ENCODE measurements at places on chromosomes 16 and 17. TPM values are rescaled to one million over a fixed set of nuclear protein-coding genes. Genes with fewer than 3 reads are reported as not detected.
A peak's percentile ranks its signal among the peaks of the same experiment; 100 is the strongest.

The KCNAB3 gene
- total RNA-seq, result 0.37 TPM

The CES3 gene
- 1.5 TPM for total RNA-seq

The MPP3 gene
- 6.3 TPM for total RNA-seq

The DPEP3 gene
- total RNA-seq, result not detected

The TIGD7 gene
- 2.8 TPM for total RNA-seq

The AGRP gene
- total RNA-seq, result not detected

The AKAP10 gene
- 31.8 TPM for total RNA-seq

The MSLN gene
- not detected for total RNA-seq

The TBC1D26 gene
- total RNA-seq, result not detected

The C1QTNF8 gene
- not detected for total RNA-seq

DNA sequence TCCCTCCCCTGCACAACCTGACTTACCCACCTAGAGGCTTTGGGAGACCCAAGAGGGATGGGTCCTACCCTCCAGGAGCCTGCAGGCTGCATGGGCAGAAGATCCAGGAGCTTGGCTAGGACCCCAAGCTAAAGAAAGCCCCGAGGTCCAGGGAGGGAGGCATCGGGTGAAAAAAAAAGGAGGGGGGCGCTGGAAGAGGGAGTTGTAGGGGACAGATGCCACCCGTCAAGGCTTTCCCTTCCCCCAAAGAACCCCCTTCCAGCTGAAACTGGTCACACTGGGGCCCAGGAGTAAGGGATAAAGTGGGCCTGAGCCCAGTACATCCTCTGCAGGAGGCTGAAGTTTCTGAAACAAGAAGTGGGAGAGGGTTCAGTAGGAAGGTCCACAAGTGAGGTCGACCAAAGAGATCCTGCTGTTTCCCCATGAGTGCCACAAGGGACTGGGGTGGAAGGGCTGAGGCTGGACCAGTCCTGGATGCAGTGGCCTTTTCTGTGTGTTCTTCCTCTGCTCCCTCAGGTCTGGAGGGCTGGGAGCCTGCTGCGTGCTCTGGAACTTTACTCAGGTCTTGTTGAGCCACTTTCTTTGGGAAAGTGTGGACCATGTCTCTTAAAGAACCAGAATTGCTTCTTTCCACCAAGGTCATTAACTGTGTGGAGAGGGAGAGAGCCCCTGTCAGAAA lies 14.2 kb upstream of the CBFB start:
- DNase-seq, result no peak

GRCh38 chr17:61345061-61345460 lies 54.6 kb upstream of the TBX2 start:
- no peak for DNase-seq

GRCh38 chr16:3909791-3910583 lies 29.5 kb upstream of the CREBBP start:
- DNase-seq, result no peak

DNA sequence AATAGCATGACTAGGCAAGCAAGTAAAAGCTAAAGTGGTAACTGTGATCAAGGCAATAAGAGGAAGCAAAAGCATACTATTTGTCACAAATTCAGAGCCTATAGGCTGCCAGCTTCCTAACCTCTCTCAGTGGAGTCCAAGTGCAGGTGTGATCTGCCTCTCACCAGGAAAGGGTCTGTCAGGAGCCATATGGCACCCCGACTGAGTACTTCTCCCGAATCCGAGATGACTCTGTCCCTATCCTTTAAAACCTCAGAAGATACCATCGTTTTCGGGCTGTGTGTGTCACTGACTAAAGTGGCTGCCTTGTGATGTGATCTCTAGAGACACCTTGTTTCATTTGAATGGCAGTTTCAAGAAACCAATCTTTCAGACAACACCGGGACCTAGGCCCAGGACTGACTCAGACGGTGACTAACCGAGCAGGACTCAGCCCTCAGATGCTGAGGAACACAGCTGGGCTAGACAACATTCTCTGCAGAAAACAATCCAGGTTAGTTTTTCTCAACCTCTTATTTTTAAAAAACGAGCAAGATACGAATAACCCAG lies 63.6 kb downstream of the SMG6 start:
- DNase-seq, result no peak

GRCh38 chr17:76469076-76469990 lies 1.9 kb downstream of the AANAT start:
- no peak for DNase-seq

DNA sequence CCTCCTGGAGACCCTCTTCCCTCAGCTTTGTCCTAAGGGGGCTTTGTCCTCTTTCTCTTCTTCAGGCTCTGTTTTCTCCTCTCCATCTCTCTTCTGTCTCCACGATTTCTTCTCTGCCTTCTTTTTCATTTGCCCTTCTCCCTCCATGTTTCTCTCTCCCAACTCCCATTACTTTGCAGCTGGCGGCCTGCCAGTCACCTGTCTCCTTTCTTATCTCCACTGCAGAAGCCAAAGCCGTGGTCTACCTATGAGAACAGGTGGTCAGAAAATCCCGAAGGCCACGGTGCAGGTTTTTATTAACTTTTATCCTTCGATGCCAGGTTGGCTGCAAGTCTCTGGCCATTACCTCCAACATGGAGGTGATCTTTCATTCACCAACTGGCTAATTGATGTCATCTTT lies 45.1 kb downstream of the FZD2 start:
- DNase-seq, result no peak

DNA sequence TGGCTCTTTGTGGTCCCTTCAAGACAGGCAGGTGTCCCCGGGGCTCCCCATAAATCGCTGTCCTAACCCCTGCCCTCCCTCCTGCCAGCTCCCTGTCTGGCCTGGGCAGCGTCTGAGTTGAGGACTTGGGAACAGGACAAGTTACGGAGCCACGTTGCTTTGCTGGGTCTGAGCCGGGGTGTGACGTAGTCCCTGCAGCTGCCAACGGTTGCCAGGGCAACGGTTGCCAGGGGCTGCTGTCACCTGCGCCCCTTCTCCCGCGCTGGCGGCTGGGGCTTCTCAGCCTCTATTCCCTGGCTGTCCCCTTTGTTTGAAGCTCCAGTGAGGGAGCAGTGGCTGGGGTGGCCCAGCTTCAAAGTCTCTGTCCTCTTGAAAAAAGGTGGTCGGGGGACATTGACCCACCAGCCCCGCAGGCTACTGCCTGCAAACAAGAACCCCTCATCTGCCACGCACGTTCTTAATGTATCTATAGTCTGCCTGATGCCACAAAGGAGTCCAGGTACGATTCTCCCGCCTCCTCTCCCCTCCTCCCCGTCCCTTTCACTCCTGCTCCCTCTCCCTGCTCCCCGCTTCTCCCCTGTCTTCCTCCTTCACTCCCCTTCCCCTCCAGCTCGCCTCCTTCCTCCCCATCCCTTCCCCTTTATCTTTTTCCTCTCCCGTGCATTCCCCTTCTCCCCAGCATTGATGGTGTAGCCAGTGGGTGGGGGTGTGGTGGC lies 10.9 kb downstream of the ADGRG1 start:
- DNase-seq, result no peak

- no peak for DNase-seq
Observed at GRCh38 chr16:13970708-13971422, 50.9 kb downstream of the ERCC4 start.

GRCh38 chr16:88747588-88748301 lies 37.3 kb downstream of the PIEZO1 start:
- DNase-seq, result peak; percentile 90

GRCh38 chr16:14365200-14365851 lies 264.7 kb downstream of the PARN start:
- no peak for DNase-seq

- peak; percentile 66 for DNase-seq
Observed at GRCh38 chr17:79513820-79514535, 96.9 kb downstream of the RBFOX3 start.

DNA sequence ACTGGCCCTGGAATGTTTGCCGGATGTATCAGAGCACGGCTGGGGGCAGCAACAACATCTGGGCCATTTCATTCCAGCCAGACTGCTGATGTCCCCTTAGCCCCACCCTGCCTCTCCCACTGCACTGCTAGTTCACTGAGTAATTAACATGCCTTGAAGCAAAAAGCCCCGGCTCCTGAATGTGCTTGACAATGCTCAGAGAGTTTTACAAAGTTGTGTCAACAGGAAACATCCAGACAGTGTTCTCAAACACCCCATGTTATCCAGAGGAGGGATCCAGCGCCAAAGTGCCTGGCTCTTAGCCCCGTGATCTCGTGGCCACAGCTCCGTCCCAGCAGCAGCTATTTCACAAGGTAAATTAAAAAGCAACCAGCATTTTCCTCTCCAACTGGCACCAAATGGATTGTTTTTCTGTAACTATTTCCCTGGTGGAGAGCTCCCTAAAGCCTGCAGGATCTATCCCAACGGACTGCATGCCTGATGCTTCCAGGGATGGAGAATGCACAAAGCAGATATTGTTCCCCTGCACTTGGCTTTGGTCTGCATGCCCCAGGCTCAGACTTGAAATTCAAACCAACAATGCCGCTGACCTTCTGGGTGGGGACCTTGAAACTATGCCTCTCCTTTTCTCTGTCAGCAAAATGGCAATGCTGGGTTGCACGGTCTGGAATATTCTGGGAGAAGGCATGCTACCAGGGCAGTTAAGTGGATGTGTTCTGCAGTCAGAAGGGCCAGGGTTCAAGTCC lies 115.6 kb upstream of the CDH5 start:
- DNase-seq, result peak; percentile 92

DNA sequence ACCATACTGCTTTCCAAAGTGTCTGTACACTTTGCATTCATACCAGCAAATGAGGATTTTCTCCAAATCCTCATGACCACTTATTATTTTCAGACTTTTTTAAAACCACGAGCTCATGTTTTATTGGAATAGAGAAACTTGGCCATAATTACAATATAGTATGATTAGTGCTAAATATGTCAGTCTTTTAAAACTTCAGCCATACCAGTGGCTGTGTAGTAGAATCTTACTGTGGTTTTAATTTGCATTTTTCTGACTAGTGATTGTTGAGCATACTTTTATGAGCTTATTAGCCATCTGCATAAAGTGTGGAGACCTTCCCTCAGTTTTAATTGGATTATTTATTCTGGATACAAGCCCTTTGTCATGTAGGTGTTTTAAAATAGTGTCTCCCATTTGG lies 57.8 kb downstream of the NLK start:
- no peak for DNase-seq

GRCh38 chr16:72604375-72604774 lies 432.4 kb upstream of the PMFBP1 start:
- no peak for DNase-seq

- no peak for DNase-seq
Observed at GRCh38 chr17:7774055-7774521, 56.5 kb downstream of the DNAH2 start.

DNA sequence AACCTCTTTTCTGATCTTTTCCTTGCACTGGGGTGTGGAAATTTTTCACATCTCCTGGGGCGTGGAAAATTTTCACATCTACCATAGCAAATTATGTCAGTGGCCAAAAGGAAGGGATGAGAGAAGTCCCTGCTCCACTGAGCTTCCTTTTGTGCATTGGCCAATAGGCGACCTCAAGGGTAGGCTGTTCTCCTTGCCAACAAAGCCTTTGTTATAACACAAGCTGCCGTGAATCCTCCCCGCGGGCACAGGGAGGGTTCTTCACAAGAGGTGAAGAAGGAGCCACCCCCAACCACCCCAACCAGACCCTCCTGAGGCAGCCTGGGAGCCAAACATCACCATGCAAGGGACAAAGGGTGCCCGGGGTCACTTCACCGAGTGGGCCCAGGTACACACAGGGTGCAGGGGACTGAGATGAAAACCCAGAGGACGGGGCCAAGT lies 6.5 kb downstream of the SLC5A11 start:
- DNase-seq, result peak; percentile 10

DNA sequence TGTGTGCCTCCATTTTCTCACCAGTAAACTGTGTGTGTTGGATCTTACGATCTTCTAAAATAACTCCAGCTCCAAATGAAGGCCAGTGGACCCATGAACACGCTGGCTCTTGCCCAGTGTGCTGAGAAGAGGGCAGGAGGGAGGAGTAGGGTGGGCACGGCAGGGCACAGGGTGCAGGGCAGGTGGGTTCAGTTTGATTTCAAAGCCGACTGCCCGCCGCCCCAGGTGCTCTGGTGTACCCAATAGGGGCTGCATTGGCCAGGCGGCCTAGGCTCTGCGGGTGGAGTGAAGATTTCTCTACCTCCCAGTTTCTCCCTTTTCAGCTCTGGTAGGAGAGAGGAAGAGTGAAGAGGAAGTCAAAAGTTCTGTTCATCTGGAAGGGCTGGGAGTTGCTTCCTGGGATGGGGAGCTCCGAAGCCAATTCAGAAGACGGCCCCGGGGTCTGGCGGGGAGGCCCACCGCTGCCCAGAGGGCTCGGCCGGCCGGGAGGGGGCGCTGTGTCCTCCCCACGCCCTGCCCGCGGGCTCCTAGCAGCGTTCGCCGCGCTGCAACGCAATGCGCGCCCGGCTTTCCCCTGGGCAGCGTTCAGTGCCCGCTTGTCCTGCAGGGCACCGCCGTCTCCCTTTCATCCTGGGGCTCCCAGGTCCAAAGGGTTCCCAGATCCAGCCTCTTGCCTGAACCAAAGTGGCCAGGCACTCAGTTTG lies 1.1 kb upstream of the CRHR1 start:
- peak; percentile 47 for DNase-seq

DNA sequence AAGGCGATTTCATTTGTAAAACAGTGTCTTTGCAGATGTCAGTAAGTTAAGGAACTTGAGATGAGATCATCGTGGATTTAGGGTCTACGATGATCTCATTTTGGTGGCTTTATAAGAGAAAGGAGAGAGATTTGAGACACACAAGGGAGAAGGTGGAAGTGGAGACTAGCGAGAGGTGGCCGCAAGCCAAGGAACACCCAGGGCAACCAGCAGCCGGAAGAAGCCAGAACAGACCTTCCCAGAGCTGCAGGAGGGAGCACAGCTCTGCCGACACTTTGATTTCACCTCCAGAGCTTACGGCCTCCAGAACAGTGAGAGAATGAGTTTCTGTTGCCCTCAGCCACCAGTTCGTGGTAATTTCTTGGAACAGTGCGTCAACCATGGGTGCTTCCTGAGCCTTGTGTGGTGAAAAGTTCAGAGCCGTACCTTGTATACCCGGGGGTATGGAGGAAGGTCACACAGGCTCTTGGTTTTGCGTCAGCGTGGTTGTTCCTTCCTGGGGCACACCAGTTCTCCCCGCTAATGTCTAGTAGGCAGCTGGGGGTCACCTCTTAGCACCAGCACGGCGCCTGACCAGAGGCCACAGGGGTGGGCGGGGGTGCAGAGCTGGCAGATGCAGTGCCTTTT lies 12.9 kb upstream of the SEC14L1 start:
- no peak for DNase-seq

DNA sequence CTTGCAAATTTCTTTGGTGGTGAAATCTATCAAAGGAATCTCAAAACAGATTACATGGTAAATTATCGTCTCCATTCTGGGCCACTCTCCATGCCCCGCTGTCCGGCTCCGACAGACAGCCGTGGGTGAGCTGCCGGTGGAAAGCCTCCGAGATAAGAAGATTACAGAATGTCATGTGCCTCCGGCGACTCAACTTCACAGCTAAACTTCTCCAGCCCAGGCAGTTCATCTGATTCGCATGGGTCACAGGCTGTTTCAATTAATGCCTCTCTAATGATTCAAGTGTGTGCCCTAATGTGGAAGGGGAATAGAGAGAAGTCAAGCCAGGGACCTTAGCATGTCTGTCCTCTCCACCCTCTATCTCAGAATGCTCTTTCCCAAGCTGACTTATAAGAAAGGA lies 520.8 kb upstream of the ZFHX3 start:
- DNase-seq, result no peak

DNA sequence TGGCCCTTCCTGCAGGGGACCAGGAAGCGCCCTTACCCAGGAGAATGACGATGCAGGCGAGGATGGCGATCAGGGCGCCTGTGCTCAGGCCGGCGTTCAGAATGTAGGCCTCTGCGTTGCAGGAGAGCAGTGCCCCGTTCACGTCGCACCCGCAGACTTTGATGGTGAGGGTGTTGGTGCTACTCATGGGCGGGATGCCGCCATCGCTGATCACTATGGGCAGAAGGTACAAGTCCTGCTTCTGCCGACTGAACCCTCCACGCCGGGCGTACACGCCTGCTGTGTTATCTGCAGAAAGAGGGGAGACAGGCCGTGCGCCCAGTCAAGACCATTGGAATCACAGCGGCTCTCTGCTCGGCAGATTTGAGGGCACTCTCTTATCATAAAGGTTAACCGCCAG lies 171.1 kb downstream of the CDH11 start:
- DNase-seq, result no peak

Measured in SK-MEL-5 (cell line).